ENCODE measurements at places on chromosomes 11 and 22.

DNA sequence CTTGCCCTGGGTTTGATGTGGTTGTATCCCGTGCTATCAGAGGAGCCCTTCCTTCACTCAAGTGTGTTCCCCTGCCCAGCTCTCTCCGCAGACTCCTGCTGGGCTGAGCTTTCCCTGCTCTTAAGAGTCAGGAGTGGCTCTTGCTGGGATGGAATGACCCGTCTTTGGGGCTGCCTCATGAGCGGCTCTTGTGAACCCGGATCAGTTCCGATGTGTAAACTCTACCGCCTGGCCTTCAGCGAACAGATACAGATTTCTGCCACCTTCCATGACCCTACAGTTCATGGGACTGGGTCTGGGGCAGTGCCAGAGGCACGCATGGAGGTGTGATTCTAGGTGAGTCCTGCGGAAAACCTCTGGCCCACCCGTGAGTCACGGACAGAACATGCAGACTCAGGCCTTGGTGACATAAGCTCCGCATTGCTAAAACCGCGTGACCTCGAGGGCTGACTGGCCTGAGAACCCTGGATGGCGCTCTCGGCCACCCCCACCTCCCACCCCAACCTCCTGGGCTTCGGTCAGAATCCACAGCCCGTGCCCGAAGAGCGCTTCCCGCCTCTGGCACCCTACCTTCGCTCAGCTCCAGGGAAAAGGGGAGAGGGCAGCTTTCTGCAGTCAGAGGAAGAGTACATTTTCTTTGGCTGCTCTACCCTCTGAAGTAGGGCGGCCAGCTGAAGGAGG is 1.3 kb upstream of the ZBTB16 start:
- DNase-seq, result no peak

DNA sequence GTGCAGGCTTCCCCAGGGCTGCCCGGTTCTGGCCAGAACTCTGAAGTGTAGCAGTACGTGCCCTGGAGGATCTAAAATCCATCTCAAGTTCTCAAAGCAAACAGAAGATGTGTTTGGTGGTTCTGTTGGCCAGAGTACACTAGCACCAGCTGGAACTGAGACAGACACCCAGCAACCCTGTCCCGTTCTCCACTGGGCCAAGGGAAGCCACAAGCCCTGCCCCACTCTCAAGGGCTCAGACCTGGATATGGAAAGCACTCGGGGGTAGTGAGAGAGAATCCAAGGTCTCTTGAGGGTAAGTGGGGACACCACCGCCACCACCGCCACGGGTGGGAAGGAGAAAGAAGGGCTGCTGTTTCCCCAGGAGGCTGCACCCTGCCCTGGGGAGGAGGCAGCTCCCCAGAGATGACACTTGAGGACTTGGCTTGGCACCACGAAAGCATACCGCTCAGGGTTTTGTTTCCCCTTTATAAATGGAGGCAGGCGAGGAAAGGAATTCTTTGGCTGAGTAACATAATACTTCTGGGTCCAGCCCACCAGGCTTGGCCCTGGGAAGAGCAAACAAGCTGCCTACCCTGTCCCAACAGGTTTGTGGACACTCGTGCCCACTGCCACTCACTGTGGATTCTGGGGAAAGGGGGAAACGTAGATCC is 56.1 kb upstream of the POU2AF1 start:
- DNase-seq, result no peak

- DNase-seq, result no peak
Observed at GRCh38 chr11:111412293-111412692, 33.2 kb upstream of the POU2AF1 start.

GRCh38 chr11:29485641-29486040 is 531.2 kb downstream of the KCNA4 start:
- DNase-seq, result no peak

DNA sequence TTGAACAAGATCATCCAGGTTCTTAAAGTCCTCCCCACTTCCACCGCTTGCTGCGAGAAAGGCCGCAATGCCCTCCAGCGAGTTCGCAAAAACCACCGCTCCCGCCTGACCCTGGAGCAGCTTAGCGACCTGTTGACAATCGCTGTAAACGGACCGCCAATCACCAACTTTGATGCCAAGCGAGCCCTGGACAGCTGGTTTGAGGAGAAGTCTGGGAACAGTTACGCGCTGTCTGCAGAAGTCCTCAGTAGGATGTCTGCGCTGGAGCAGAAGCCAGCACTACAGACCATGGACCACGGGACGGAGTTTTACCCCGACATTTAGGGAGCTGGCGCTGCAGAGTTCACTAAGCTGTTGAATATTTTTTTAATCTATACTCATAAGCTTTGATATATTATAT is 58.3 kb downstream of the SYT13 start:
- DNase-seq, result no peak

- DNase-seq, result no peak
Observed at GRCh38 chr11:30041171-30041570, 24.3 kb upstream of the KCNA4 start.

DNA sequence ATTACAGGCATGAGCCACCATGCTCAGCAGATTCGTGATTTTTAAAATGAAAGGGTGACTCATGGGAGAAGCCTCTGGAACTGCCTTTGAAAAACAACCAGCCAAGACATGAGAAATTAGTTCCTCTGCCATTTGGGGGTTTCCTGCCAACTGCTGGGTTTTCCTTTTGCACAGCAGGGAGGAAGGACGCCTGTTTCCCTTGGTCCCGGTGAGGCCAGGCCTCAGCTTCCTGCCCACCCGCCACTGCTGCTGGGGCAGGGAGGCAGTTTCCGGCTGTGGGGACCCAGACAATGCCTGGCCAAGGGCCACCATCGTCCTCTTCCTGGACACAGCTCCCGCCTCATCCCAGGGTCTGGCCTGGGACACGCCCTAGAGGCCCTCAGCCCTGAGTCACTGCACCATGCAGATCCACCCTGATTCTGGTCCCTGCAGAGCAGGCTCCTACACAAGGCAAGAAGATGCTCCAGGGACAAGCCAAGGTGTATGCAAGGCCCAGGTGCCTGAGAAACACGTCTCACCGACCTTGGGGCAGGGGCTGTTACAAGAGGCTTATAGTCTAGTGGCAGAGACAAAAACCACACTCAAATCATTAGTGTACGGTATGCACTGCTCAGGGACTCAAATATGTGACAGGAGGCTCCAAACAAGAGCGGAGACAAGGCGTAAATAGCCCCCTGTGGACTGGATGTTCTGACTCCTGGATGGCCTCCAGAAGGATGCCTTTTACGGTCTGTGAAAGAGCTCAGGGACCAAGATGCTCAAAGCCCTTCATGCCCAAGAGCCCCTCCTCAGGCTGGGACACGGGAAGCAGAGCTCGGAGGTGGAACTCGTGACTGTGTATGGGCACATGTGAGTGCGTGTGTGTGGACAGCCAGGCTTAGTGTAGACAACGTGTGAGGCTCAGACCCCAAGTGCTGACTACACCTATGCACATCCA is 10.0 kb downstream of the PPM1F start:
- DNase-seq, result no peak

GRCh38 chr22:38709306-38709705 is 3.6 kb downstream of the GTPBP1 start:
- no peak for DNase-seq

DNA sequence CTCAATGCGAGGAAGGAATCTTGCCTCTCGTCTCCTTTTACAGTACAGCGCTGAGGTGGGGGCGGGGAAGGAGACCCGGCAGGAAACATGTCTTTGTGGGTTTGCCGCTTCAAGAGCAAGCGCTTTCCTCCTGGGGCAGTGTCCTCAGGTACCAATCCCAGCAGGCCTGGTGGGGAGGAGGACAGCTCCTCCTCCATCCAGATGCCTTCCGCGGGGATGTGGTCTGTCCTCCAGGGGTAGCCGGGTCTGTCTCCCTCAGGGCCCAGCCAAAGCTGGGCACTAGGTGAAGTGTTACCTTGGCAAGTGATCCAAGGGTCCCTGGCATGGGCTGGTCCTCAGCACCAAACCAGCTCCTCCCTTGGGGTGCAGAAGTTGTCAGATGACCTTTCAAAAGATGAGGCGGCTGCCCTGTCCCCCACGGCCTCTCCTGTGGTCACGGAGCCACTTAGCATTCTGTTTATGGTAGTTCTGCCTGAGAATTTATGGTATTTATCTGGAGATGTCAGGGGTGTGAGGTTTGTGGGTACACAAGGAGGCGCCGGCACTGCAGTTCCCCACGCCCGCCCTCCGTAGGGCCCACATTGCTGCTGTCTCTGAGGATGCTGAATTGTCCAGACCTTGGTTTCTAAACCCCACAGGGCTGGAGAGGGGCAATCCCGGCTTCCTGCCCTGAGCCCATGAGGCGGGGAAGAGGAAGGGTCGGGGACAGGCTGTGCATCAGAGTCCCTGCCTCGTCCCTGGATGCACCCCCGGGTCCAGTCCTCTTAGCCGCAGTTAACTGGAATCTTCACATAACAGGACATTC is 93.5 kb upstream of the ANO1 start:
- DNase-seq, result no peak

DNA sequence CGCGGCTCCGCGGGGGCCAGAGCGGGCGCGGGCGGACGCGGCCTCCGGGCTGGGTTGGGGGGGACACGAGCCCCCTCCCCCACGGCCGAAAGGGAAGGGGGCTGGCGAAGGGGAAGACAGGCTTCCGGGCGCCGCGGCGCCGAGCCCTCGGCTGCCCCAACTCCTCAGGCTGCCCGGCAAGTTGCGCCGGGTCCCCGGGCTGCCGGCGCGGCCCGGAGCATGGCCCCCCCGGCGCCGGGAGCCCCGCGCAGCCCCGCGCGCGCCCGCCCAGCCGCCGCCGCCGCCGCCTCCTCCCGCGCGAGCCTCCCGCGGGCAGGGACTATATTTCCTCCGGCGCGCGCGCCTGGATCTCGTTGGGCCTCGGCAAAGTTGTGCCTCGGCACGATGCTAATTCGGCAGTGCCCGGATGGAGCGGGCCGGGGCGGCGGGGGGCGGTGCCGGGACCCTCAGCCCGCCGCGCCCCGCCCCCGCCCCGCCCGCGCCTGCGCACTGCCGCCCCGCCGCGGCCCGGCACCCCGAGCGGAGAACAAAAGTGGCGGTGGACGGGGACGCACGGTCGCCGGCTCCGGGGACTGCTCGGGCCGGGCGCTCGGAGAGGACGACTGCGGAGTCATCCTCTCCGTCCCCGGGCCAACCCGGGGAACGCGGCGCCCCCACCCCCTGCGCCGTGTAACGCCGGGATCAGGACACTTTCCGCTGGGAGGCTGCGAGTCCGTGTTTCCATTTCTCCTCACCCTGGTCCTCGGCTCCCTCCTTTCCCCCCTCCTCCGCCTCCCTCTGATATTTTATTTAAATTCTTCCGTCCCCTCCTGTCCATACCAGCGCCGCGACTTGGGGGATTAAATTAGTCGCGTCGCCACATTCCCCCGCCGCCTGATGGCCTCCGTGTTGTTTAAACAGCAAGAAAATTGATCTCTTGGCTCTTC is at the start of gene PHF21B:
PHF21B (minus strand) TSS at position 400 of the 926 bp plus-strand sequence. CDS start 456 bp downstream, outside the sequence.
- no peak for DNase-seq

DNA sequence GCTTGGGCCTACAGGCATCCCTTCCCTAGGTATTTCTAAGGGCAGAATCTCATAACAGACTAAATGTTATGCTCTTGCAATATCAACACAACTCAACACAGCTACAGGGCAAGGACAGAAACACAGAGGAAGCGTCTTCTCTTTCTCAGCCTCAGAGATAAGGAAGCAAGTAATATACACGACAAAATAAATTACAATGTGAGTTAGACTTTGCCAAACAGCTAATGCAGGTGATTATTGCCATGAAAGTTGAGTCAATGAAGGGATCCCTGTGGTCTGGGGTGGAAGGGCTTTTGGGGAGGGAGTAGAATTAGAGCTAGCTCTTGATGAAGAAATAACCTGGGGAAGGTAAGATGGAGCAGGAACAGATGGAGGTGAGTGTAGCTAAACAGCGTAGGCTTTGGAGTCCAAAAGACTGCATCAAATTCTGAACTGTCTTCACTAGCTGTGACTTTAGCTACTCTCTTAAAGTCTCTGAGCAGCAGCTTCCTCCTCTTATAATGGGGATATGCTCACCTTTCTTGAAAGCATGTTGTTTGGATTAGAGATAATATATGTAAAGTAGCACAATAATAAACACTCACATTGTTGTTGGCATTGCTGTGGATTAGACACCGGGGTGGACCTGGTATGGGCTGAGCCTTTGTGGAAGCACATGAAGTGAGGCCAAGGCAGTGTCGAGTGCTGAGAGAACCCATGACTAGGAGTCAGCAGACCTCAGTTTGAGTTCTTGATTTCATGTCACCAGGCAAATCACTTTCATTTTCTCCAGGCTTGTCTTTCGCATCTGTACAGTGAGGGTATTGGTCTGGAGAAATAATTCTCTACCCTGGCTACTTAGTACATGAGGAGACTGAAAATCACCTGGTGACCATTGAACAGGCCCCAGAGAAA is 41.0 kb upstream of the AQP11 start:
- no peak for DNase-seq

DNA sequence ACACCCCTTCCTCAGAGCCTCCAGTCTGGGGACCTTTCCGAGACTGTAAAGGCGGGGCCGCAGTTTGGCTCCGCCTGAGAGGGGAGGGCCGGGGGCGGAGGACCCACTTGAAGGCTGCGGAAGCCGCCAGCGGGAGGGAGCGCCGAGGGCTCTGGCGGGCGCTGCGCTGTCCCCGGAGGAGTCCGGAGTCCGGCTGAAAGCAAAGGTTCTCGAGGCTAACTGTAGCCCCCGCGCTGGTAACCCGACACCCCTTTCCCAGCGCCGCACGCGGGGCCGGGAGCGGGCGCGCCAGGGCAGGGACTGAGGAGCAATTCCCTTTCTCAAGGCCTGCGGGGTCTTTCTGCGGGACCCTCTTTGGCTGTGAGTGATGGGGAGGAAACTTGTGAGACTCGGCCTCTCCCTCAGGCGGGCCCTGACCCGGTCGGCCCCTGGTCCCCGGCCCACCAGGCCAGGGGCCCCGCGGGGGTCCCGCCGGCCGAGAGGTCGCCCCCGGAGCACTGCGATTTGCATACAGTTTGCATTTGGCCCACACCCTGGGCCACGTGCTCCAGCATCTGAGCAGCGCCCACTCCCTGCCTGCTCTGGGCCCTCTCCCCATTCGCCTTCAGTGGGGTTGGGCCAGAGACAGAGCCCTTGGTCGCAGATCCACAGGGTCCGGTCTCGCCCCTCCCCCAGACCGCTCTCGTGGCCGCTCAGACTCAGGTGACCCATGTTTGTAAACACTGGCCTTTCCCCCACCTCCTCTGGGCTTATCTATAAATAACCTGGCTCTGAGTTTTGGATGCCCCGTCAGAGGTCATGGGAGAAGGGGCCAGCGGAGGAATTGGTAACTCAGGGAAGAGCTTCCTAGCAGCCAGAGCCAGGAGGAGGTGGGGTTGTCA is 519 bp upstream of the ART5 start:
- peak; percentile 79 for DNase-seq

DNA sequence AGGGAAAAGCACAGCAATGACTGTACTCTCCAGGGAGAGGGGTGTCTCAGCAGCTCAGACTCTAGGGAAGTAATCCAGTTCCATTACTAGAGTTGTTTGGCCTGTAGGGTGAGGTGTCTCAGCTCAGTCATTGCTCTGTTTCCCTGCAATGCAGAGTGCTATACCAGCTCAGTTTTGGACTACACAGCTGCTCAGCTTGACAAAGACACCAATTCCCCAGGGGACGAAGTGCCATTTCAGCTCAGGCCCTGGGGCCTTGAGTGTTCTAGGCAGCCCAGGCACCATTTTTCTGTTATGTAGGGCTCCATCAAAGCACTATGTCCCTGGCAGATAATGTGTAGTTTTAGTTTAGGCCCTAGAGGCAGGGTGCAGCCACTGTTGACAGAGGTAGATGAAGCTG is 18.2 kb downstream of the CALCB start:
- no peak for DNase-seq

GRCh38 chr11:21511835-21512440 is 680.9 kb upstream of the ANO5 start:
- DNase-seq, result peak; percentile 37

- no peak for DNase-seq
Observed at GRCh38 chr22:32348031-32348611, 9.5 kb upstream of the RFPL3 start.
